ENCODE measurements at places on chromosomes 4 and X.

DNA sequence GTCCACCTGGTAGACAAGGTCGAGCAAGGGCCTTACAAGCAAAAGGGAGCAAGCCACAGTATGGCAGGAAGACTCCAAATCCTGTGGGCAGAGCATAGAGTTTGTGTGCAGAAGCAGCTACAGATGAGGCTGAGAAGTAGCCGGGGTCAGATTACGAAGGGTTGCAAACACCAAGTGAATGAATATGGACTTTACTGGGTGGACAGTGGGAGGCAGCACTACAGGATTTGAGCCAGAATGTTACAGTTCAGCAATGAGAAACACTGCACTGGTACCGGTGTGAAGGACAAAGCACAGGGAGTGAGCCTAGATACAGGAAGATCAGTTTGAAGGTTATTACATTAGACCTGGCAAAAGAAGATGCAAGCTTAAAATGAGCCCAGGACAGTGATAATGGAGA lies 46.1 kb upstream of the HOPX start:
- DNase-seq = no peak

GRCh38 chrX:39551762-39552161 lies 546.0 kb downstream of the BCOR start:
- DNase-seq = no peak

DNA sequence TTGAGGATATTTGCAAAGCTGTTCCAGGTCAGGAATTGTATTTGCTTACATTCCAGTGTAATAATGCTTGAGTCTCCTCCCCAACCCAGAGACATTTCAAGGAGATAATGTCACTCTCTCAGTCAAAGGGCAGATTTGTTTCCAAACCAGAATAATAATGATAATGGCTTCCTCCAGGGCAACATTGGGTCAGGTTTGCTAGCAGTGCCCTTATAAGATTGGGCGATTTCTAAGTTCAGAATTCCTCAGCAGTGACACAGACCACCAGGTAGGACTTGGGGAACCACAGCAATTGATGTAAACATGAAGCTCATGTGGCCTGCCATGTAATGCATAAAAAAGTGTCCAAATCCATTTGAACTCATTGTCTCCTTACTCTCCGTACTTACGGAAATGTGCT lies 125.2 kb downstream of the BMP15 start:
- no peak for DNase-seq

DNA sequence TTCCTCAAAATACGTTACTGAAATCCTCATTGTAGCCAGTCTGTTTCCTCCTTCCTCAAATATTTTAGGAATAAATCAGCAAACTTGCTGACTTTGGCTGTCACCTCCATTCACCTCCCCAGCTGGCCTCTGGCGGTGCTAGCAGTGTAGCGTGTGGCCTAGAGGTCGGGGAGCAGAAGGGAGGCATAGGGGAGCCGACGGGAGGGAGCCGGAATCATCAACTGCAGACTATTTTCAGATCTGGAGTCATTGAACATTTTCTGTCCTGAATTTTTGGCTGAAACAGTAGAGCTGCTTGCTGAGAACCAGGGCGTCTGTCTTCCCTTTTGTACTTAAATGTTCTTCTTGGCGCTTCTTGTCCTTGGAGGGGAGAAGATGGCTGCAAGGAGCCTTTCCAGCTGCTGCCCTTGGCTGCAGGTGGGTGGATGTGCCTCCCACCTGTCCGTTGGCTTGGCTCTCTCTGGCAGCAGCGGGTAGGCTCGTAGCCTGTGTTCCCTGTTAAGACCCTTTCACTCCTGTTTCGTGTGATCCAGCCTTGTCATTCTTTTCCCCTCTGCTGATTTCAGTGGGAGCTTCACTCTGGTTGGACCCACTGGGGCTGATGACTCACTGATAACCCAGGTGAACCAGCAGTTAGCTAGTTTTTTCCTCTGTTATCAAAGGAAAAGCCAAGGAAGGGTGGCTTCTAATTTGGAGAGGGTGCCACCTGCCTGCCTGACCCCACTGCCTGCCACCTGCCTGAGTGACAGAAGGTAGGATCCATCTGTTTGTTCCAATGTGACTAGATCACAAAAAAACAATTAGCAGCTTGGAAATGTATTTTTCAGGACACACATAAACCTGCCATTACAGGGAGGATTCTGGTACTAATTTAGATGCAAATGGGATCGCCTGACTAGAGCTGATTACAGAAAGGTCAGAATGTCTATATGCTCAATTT lies 135.9 kb downstream of the GATB start:
- no peak for DNase-seq

Measured in GM04504 (cell line).